ENCODE measurements at places on chromosomes 1 and 21.

GRCh38 chr1:21648352-21648730 lies 20.8 kb downstream of the RAP1GAP start:
- no peak for DNase-seq

DNA sequence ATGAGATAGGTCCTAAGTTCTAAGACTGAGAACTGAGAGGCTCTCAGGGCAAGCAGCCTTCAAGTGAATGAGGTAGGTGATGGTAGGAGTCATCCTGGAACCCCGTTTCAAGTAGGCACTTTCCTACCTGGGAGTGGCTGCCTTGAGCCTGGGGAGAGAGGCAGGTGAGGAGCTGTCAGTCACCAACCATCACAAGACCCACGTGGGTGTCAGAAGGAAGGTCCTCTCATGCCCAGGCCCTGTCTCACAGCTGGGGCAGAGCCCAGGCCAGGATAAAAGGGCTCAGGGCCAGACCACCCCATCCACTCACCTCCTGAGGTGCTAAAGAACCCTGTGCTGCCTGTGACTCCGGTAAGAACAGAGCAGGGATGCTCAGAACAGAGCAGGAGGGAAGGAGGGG lies at the start of gene LCE1D:
Gene LCE1D, plus strand, starts transcription at position 301 of the 400 bp plus-strand sequence. CDS start 1,074 bp downstream, outside the sequence.
- DNase-seq, result no peak

DNA sequence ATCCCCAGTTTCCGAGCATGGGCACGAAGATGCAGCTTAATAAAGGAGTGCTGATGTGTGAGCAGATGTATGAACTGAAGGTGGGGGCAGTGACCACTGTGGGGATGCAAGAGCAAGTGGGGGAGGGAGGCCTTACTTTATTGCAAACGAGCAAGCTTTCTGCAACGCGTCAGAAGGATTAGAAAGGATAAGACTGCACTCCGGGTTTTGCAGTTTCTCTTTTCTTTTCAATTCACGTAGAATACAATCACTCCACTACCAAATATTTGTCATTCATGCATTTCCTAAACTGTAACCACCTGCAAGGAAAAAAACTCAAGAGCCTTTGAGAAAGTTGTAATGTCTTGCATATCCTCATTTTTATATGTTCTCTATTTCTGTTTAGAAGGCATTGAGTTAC lies 4.3 kb upstream of the OR2C3 start:
- no peak for DNase-seq

DNA sequence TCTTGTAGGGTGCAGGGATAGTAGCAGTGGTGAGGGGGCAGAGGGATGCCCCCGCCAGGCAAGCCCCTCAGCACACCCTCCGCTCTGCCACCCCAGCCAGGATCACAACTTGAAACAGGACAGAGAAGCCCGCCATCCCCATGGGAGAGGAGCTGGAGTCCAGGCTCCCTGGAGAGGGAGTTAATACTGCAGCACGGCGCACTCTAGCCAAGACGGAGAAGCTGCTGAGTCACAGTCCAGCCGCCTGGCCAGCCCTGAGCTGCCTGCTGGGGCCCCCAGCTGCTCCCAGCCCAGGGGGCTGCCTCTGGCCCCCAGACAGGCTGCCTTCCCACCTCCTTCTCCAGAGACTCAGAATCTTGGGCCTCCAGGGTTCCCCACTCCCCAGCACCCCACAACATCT lies 87.2 kb downstream of the SYT2 start:
- no peak for DNase-seq

DNA sequence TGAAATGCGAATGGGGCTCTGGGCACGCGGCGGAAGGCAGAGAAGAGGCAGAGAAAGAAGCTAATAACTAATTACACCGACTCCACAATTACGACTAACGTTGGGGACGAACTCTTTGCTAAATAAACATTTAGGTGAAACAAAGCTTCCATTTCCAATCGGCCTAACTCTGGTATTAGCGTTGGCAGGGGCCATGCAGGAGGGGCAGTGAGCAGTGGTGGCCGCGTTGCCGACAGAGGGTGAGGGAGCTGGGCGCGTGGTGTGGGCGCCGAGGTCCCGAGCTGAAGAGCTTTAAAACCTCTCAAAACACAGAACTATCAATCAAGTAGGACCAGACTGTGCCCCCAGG lies 553 bp upstream of the NDUFV3 start:
- DNase-seq, result no peak

DNA sequence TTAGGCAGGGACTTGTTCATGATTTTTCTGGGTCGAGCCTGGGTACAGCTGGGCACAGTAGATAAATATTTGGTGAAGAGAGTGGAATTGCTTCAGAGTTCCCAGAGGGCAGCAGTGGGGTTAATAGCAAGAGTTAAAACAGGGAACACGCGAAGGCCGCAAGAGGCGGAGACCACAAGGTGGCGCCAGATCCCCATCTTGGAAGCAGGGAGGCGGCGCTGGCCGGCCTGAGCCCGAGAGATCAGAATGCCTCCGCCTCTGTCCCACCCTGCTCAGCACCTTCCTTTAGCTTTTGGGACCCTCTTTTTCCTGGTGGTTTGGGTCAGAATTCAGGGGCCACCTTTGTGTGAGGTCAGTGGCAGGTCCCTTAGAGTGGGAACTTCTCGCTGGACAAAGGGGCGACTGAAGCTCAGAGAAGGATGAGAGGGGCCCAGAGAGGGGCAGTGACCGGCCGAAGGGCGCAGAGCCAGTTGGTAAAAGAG lies 6.5 kb upstream of the PADI2 start:
- DNase-seq, result peak; percentile 92
